ENCODE measurements at places on chromosomes 12 and 14. TPM values are rescaled to one million over a fixed set of nuclear protein-coding genes. Genes with fewer than 3 reads are reported as not detected.

MFAP5 gene
- not detected for total RNA-seq

HOXC13 gene
- 11.6 TPM for total RNA-seq

SLC6A12 gene
- 0.51 TPM for total RNA-seq

IL26 gene
- not detected for total RNA-seq

ZNF891 gene
- total RNA-seq: 0.24 TPM

AKAP6 gene
- 0.54 TPM for total RNA-seq

PTCSC3 gene
- total RNA-seq: not detected

SLC17A8 gene
- total RNA-seq: not detected

KRT72 gene
- not detected for total RNA-seq

ACOT6 gene
- total RNA-seq: not detected

LRCOL1 gene
- total RNA-seq: not detected

NTF3 gene
- total RNA-seq: not detected

RFLNA gene
- total RNA-seq: not detected

RAPGEF3 gene
- total RNA-seq: 0.54 TPM

TEAD4 gene
- total RNA-seq: 51.6 TPM

FBLN5 gene
- total RNA-seq: 3.4 TPM

DUSP6 gene
- 9.6 TPM for total RNA-seq

TSPAN11 gene
- not detected for total RNA-seq

APAF1 gene
- 14.3 TPM for total RNA-seq

LGR5 gene
- not detected for total RNA-seq

SMOC1 gene
- total RNA-seq: 25.5 TPM

PLEKHG3 gene
- 27.1 TPM for total RNA-seq

RNASE3 gene
- total RNA-seq: not detected

IFI27 gene
- 0.91 TPM for total RNA-seq

CGRRF1 gene
- 16.5 TPM for total RNA-seq

HPD gene
- total RNA-seq: 1.5 TPM

NOVA1 gene
- 3.5 TPM for total RNA-seq
